ENCODE measurements at places on chromosomes 4 and X. TPM values are rescaled to one million over a fixed set of nuclear protein-coding genes. Genes with fewer than 3 reads are reported as not detected.
A peak's percentile ranks its signal among the peaks of the same experiment; 100 is the strongest.

GRCh38 chr4:81905971-81906370 lies 434.3 kb upstream of the RASGEF1B start:
- DNase-seq: no peak

GRCh38 chr4:15914291-15914690 lies 24.2 kb downstream of the FGFBP1 start:
- no peak for DNase-seq

DNA sequence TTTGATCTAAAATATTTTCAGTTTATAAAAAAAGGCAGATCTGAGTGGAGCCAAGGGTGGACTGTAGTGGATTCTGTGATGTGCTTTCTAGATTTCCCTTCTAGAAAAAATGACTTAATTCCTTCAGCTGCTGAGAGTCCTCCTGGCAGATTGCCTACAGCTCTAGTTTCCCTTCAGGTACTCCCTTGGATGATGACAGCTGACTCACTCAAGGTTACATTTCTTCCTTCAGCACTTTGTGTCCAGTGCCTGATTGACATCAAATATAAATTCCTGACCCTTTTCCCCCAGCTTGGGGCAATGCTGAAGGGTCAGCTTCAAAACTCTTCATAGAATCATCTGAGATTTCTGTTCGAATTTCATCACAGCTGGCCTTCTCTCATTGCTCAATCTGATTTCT lies 161.7 kb downstream of the EMCN start:
- peak; percentile 8 for DNase-seq

HMGN5 gene
- 0.87 TPM for total RNA-seq

RAB39B gene
- 0.22 TPM for total RNA-seq

DNA sequence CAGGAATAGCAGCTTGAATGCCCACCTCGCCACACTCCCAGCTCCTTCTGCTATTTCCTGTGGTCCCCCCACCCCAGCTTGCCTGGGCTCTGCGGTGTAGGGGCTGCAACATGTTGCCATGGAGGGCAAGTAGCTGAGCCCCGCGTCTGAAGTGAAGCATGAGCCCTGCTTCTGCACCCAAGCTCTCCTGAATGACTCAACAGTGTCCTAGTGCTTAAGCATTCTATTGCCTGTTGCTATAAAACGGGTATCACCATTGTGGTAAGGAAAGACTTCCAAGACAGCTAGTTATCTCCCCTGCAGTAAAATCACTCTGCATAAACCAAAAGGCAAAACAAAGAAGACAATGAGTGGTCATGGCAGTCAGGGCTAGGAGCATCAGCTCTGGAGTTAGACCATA lies 31.4 kb upstream of the SPATA4 start:
- DNase-seq: no peak
